Activated CD4-positive, alpha-beta T cell treated with anti-CD3 and anti-CD28 coated beads for 24 hours (primary cell): ENCODE measurements at places on chromosomes 7 and 10.

DNA sequence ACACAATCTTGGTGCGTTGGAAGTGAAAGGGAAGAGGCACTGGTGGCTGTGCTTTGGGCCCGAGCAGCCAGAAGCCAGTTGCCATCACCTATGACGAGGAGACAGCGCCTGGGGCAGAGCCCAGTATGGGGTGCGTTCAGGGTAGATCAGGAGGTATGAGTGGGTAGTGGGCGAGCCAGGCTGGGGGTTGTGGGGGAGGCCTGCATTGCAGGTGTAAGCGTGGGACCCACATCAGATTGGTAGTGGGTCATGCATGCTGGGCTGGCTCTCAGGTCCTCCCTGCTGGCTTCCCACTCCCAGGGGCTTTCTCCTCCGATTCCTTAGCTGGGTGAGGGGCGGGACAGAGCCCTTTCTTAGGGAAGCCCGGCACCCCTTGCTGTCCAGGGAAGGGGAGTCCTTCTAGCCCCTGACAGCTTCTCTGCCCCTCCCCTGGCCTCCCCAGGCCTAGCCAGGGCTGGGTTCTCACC is 445 bp upstream of the PVRIG start:
- DNase-seq, result no peak

DNA sequence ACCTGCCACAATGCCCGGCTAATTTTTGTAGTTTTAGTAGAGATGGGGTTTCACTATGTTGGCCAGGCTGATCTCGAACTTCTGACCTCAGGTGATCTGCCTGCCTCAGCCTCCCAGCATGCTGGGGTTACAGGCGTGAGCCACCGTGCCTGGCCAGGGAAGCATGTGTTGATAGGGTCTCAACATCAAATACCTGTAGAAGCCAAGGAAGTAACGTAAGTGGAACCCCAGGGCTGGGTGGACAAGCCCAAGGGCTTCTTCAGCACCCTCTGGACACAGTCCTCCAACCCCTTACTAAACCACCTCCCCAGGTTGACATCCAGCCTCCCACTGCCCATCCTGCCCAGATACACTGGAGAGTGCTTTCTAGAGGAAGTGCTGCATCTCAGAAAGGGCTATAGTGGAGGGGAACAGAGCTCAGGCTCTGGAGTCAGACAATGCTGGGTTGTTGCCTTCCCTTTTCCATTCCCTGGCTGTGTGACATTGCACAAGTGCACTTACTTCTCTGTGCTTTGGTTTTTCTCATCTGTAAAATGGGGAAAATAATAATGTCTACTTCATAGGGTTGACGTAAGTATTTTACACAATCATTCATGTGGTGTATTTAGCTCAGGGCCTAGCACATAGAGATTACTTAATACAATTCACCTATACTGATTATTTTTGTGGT is 73.9 kb upstream of the KAT6B start:
- no peak for DNase-seq

- no peak for DNase-seq
These were observed 12.8 kb downstream of the CNNM1 start for GRCh38 chr10:99341860-99342490.

DNA sequence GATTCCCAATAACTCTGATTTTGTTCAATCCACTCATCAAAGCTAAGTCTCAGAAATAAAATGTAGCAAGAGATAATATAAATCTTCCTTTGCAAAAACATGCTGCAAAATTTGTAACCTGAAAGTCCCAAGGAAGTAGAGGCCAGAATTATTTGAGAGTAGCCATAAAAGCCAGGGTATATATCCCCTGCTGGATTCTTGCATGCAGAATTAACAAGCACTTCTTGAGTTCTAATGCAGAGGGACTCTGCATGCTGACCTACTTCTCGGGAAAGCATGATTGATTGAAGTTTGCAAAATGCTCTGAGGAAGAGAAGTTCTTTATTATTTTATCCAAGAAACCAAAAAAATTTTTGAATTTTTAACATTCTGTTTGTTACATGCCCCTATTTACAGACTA is 121.6 kb downstream of the THSD7A start:
- no peak for DNase-seq

DNA sequence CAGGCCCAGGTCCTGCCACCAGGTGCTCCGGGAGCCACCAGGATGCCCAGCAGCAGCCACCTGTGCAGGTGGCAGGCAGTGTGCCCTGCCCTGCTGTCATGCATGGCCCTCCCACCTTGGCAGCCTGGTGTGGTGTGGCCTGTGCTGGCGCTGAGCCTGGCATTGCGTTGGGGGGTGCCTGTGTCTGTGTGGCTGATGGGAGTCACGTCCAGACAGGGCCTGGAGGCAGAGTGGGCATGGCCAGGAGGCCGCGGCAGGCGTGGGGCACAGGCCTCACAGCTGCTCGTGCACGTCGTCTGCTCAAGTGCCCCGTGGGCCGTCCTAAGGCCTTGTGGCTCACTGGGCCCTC is 8.7 kb downstream of the TTYH3 start:
- no peak for DNase-seq

- no peak for DNase-seq
These were observed 20.0 kb upstream of the PARP12 start for GRCh38 chr7:140082770-140083169.

GRCh38 chr10:13349463-13350274 is 1.6 kb upstream of the SEPHS1 start:
- no peak for DNase-seq

GRCh38 chr10:47031901-47032465 is 120.8 kb downstream of the PTPN20 start:
- DNase-seq, result no peak
